ENCODE measurements at places on chromosomes 3 and 15.
A peak's percentile ranks its signal among the peaks of the same experiment; 100 is the strongest.

GRCh38 chr3:64668582-64669510, 19.0 kb downstream of the ADAMTS9 start:
- DNase-seq, result no peak

- no peak for DNase-seq
Measured at GRCh38 chr3:2262204-2262603, 163.5 kb downstream of the CNTN4 start.

DNA sequence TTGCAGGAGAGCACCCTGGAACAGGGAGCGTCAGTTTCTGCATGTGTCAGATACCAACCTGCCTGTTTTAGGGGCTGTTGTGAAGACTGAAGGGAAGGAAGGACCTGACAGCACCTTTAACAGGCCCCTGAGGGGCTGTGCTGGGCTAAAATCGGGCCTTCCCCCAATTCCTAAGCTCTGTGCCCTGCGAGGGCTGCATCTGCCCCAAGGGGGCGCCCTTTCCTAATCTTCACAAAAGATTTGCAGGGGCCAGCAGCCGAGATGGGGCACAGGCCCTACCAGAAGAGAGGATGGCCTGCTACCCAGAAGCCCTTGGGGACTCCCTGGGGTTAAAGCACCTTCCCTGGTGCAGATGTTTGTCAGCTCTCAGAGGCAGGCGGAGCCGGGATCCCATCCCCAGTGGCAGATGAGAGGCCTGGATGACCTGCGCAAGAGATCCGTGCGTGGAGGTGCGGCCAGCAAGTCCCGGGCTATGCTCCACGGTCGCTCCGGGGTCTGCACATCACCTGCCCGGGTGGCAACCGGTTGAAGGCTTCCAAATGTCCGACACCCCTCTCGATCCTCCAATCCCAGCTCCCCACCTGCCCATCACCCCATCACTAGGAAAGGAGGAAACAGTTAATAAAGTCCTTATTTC, 53.6 kb downstream of the RHCG start:
- no peak for DNase-seq

DNA sequence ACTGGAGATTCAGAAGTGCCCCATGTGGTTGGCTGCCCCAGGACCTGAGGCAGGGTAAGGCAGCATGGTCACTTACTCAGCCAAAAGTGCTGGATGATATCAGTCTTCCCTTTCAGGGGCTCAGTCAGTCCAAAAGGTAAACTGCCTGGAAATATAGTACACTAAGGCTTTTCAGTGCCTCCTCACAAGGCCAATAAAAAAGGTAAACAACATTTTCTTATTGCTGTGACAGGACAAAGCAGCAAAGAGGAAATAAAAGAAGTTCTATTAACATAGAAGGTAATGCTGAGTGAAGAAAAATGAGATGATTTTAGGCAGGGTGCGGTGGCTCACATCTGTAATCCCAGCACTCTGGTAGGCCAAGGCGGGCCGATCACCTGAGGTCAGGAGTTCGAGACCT, 66.5 kb upstream of the CDAN1 start:
- DNase-seq, result no peak

- no peak for DNase-seq
Measured at GRCh38 chr3:196192524-196193051, 18.6 kb downstream of the ZDHHC19 start.

GRCh38 chr3:82224661-82225060, 463.2 kb upstream of the GBE1 start:
- no peak for DNase-seq

DNA sequence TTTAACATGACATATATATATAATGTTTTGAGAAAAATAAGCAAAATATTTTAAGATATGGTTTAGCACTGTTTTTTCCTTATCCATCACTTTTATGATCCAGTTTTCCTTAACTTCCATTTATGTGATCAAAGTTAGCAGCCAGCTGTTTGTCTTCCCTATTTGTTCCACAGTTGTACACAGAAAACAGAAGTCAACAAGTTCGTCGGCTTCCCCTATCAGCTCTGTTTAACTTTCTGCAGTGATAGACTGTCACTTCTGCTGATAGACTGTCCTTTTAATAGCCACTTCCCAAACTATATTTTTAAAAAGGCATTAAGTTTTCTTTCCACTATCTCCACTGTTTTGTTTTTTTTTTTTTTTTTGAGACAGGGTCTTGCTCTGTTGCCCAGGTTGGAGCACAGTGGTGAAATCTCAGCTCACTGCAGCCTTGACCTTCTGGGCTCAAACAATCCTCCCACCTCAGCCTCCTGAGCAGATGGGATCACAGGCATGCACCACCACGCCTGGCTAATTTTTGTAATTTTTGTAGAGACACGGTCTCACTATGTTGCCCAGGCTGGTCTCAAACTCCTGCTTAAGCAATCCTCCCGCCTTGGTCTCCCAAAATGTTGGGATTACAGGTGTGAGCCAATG, 7.2 kb downstream of the FSD2 start:
- DNase-seq, result no peak

GRCh38 chr3:112003321-112004080, 4.8 kb downstream of the TAGLN3 start:
- DNase-seq, result no peak

- DNase-seq, result no peak
Measured at GRCh38 chr3:106629215-106629832, 747.9 kb upstream of the CCDC54 start.

- no peak for DNase-seq
Measured at GRCh38 chr3:108098003-108098370, 7.2 kb upstream of the CD47 start.

DNA sequence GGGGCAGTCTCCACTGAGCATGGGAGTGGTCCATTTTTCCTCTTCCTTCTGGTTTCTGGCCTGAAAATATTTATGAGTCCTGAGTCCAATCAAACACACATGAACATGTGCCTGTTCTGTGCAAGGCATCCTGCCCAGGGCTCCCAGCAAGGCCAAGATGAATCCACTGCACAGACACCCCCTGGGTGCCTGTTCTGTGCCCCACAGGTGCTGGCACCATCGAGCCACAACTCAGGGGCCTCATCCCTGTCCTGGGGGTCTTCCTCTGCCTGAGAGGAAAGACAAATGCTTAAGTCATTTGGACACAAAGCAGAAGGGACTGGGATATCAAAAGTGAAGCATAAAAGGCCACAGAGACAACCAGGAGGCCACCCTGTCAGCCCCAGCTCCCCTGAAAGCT, 87.4 kb upstream of the IQSEC1 start:
- DNase-seq, result no peak

- no peak for DNase-seq
Measured at GRCh38 chr3:132255041-132255745, 62.0 kb upstream of the ACP3 start.

GRCh38 chr15:90037511-90037860, 36.4 kb downstream of the ZNF710 start:
- DNase-seq, result no peak

DNA sequence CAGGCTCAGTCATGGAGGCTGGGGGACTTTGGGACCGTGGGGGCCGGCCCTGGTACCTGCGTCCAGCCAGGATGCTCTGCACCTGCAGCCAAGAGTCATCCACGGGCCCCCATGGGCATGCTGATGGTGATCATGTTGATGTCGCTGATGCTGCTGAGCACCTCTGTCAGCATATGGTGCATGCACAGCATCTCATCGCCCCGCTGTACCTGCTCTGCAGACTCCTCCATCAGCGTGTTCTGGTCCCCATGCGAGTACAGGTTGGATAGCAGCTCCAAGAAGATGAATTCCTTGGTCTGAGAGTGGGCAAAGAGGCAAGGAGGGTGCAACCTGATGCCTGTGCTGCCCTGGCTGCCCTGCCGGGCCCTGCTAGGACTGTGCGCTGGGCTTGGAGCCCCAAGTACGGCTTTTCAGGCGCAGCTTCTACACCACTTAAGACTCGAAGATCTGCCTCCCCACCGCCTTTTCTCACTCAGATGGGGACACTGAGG, 7.2 kb downstream of the RPS17 start:
- DNase-seq, result no peak

DNA sequence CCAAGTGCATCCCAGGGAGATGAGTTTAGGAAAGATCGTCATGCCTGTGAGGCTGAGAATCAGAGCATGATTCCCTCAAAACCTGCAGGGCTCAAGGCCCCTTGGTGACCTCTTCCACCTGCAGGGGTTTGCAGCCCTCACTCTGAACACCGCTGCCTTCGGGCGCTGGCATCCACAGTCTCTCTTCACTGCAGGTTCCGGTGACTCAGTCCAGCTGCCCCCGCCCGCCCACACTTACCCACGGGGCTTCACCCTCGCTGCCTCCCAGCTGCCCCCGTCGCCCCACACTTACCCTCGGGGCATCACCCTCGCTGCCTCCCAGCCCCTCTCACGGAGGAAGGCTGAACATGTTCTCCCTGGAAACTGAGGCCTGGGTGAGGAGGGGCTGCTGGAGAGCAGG, 277.1 kb downstream of the XXYLT1 start:
- DNase-seq, result no peak

- peak; percentile 7 for DNase-seq
Measured at GRCh38 chr3:161413127-161413854, 42.0 kb upstream of the SPTSSB start.

DNA sequence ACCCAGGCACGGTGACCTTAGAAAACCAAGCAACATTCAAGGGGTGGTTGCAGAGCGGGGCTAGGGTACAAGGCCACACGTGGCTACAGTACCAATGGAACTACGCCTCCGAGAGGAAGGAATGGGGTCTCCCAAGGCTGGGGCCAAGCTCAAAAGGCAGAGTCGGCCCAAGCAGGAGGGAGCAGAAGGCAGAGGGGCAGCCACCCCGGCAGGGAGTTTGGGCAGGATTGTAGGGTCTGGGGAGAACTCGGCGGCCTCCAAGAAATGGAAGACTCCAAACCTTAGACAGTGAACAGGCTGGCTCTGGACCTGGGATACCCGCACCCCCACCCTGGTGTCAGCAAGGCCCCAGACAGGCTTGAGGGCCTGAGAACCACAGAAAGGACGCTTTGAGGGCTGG, 28.7 kb downstream of the ATRIP start:
- DNase-seq, result no peak

GRCh38 chr15:84810073-84810840, 6.9 kb upstream of the ALPK3 start:
- no peak for DNase-seq

GRCh38 chr3:89353465-89353864, 246.0 kb downstream of the EPHA3 start:
- DNase-seq, result no peak

- DNase-seq, result no peak
Measured at GRCh38 chr3:100954199-100954935, 38.9 kb downstream of the ABI3BP start.

- DNase-seq, result no peak
Measured at GRCh38 chr15:38128341-38128781, 124.3 kb upstream of the SPRED1 start.

DNA sequence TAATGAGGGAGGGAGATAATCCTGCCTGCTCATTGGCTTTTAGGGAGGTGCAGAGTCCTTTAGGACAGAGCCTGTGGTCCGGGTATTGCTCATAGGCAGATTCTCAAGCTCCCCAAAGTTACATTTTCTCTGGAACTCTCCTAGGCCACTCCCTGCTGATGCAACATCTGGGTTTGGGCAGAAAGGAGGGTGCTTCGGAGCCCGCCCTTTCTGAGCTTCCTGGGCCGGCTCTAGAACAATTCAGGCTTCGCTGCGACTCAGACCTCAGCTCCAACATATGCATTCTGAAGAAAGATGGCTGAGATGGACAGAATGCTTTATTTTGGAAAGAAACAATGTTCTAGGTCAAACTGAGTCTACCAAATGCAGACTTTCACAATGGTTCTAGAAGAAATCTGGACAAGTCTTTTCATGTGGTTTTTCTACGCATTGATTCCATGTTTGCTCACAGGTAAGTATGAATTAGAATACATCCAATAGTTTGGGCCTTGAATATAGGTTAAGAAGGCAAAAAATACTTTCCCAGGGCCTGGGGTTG, at the start of gene IL20RB:
IL20RB (plus strand) TSS at position 233 of the 538 bp plus-strand sequence; CDS start at position 364, 131 bp downstream.
- no peak for DNase-seq

DNA sequence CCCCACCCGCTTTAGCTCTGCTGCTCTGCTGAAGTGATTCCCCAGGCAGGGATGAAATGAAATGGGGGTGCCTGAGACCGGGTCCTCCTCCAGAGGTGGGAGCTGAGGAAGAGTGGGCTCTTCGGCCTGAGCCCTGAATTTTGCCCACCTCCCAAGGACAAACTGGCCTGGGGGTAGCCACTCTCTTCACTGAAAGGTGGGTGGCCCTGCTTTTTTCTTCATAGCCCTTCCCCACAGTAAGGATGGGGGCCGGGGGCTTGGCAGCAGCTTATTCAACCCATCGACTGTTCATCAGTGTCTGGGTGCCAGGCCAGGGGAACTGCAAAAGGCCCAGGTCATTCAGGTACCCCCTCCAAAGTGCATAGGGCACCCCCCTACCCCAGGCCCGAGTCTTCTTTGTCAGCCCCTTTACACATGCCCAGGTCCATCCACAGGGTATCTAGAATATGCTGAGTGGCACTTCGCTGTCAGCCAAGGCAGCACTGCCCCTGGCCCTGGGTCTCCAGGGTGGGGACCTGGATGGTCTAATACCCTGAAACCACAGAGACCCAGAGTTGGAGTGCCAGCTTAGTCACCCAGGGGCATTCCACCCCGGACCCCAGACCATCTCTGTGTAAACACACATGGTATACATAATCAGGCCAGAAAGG, 7.9 kb downstream of the SCN5A start:
- no peak for DNase-seq

DNA sequence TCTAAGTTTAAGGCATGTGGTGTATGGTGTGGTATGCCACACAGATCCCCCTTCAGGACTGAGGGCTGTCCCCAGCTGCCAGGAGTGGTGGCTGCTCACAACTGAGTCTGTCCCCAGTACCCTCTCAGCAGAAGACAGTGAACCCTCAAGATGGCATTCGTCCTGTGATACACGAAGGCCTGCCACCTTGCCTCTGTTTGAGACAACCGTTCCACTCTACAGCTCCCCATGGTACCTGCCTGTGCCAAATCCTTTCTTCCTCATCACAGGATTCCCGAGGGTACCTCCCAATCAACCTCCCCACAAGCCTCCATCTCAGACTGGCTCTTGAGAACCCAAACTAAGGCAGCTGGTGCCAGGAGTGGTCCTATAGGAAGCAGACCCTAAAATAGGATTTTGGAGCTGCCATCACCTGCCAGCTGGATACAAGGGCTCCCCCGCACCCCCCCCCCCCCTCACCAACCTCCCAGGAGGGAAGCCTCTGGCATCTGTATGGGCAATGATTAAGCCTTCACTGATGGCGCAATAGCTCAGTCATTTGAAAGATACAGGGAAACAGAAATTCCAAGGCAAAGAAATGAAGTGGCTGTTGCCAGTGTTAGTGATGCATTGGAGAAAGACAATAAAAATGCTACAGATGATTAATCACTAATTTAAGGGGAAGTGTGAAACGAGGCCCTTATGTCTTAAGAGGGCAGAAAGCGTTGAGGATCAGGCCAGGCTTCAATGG, 230.0 kb upstream of the LYSMD4 start:
- no peak for DNase-seq

- no peak for DNase-seq
Measured at GRCh38 chr3:72334681-72335457, 513.4 kb downstream of the SHQ1 start.

- DNase-seq, result peak; percentile 12
Measured at GRCh38 chr3:153209596-153209995, 47.6 kb downstream of the RAP2B start.

- DNase-seq, result no peak
Measured at GRCh38 chr15:90836296-90836871, 32.0 kb upstream of the FURIN start.

GRCh38 chr15:50112488-50113186, 6.4 kb downstream of the ATP8B4 start:
- DNase-seq, result no peak

Data from thoracic aorta (tissue), 2 donors.